ENCODE measurements at places on chromosomes 1 and 21.

DNA sequence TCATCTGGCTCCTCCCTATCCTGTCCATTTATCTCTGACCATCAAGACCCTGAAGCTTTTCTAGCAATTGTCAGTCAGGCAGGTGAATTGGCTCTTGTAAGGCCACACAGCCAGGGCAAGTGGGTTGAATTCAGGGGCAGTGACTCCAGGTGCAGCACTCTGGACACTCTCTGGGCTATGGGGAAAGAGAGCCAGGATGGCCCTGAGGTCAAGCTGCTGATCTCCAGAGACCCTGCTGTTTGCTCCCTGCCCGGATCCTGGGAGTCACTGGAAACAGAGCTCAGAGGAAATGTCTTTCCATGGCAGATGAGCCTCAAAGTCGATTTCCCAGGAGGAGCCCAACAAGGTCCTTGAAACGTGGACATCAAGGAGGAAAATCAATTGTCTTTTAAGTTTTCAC, 184.4 kb downstream of the C1orf94 start:
- no peak for DNase-seq

DNA sequence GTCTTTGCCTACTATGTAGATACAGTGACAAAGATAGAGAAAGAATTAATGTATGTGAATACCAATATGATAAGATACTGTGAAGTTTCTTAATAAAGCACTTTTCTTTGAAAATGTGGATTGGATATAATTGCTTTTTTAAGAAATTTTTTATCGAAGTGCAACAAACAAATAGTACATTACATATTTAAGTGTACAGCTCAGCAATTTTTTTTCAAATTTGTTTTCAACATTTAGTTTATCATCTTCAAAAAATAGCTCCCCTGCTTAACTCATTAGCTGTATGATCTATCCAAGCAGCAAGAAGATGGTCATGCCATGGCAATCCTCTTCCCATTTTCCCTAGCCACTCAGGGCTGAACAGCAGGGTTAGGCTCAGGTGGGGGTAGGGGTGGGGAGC, 40.5 kb downstream of the NEK7 start:
- no peak for DNase-seq

- DNase-seq = no peak
Measured at GRCh38 chr1:213397638-213398037, 346.6 kb downstream of the RPS6KC1 start.

DNA sequence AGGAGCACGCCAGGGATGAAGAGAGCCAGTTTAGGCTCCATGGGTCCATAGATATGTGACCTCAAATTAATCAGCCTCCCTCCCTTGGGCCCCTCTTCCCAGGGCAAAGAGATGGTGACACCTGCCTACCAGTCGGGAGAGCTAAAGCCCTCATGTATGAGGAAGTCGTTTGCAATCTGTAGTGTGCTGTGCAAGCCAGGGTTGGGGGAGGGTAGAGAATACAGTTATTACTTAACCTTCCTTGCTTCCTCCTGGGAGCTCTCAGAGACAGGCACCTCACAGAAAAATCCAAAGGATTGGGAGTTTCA, 4.0 kb downstream of the PGLYRP4 start:
- DNase-seq = no peak

- no peak for DNase-seq
Measured at GRCh38 chr21:33854604-33855003, 61.0 kb downstream of the ATP5PO start.

- DNase-seq = no peak
Measured at GRCh38 chr21:33690874-33691273, 48.6 kb downstream of the ITSN1 start.

GRCh38 chr1:12315146-12315545, 85.3 kb downstream of the VPS13D start:
- DNase-seq = no peak

DNA sequence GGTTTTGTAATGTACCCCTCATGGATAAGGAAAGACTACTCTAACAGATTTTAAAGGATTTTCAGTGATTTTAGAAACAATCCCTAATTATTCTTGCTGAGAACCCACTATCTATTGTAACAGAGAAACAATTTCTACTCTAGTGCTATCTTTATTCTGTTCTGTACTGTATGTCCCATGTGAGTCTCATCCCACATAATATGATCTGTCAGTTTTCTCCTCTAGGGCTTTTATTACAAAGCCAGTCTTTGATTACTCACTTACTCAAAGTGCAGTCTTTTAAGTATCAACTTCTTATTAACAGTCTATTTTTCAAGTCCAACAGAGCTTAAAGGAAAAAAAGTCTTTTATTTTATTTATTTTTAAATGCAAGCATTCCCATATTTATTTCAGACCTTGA, 54.8 kb downstream of the CTH start:
- no peak for DNase-seq

- DNase-seq = no peak
Measured at GRCh38 chr1:110012100-110012780, 22.2 kb upstream of the STRIP1 start.

DNA sequence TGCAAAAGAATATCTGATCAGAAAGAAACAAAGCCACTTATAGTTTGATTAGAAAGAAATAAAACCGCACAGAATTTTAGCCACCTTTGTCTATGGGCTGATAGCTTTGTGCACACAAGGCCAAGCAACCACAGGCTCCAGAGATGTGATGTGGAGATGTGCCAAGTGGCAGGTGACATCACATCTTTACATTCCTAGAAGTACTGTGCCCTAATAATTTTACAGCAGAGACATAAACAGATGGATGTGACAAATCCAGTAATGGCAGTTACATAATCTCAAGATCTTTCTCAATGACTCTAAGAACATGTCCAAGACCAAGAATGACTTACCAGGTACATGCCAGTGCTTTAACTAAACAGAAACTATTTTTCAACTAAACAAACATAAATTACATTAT, 159.5 kb downstream of the LTN1 start:
- no peak for DNase-seq

GRCh38 chr21:45234965-45235364, 52.7 kb downstream of the POFUT2 start:
- no peak for DNase-seq

DNA sequence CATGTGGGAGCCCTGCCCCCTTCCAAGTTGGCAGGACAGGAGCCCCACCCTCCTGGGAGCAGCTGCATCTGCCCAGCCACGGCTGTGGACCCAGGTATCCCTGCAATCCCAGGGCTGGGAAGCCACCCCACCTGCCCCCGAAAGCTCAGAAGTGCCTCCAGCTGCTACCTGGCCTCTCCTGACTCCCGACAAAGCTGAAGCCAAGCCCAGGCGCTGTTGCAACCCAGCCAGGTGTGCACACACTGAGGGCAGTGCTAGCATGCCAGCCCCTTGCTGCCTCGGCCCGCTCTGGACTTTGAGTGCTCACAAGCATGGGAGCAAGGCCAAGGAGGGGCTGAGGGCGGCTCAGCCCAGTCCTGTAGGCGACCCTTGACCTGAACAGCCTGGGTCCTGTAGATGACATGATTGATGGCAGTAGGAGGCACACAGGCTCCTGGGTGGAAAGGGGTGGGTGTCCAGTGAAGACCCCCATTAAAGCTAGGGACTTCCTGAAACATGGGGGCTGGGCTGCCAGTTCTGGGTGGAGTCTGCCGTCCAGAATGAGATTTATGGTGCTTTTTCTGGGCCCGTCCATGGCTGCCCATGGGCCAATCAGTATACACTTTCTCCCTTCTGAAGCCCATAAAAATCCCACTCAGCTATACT, 2.8 kb upstream of the SSU72 start:
- no peak for DNase-seq

DNA sequence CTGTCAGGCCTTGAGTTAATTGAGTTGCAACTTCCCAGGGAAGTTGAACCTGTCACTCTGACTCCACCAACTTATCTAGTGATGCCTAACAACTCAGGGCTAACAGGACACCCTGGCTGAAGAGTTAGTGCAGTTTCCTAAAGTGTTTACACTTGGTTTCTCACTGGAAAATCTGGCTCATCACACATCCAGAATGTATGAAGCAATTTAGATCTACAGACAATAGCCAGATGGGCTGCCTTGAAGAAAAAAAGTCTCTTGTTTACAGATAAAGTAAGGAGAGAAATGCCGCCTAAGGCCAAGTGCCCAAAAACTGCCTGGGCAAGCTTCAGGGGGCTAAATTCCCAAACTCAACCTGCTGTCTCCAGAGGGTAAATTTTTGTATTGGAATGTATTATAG, 446.3 kb upstream of the NCAM2 start:
- DNase-seq = no peak

DNA sequence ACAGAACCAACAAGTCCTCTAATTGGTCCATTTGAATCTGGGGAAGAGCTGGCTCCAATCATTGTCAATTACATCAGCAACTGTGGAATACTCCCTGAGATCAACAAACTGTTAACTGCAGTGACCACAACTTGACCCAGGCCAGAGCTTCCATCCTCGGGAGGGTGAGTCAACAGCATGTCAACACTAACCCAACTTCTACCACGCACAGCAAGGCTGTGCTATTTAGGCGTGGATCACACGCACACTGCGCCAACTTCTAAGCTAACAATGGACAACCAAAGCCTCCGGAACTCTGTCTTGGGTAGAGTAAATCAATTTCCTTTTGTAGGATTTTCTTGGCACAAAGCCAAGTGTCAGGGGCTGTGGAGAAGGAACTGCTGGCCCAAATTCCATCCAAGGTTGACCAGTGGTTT, 30.4 kb downstream of the APP start:
- DNase-seq = peak; percentile 97

DNA sequence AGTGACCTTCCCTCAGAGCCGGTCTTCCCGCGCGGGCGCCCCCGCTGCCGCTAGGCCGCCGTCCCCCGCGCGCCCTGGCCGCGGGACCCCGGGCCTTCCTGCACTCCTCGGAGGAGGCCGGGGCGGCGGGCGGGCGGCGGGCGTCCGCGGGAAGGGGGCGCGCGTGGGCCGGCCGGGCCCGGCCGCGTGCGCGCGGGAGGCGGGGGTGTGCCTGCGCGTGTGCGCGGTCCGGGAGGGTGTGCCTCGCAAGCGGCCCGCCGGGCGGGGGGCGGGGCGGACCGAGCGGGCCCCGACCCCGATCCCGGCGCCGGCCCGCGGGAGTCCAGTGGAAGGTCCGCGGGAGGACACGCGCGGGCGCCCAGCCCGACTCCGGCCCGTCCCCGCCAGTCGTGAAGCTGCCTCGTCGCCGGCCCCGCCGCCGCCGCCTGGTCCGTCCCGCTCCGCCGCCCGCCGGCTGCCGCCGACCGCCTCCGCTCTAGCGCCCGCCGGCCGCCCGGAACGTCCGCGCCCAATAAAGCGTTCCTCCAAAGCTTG, 438 bp downstream of the MRPS6 start:
- DNase-seq = no peak

GRCh38 chr1:43779266-43779665, 71.9 kb downstream of the ST3GAL3 start:
- DNase-seq = no peak

- DNase-seq = no peak
Measured at GRCh38 chr1:4494027-4494426, 160.4 kb upstream of the AJAP1 start.
